ENCODE measurements at places on chromosomes 11 and 22.

GRCh38 chr22:25091458-25091857 lies 108.2 kb upstream of the CRYBB3 start:
- DNase-seq: no peak

GRCh38 chr11:88535916-88536547 lies 198.5 kb upstream of the CTSC start:
- no peak for DNase-seq

DNA sequence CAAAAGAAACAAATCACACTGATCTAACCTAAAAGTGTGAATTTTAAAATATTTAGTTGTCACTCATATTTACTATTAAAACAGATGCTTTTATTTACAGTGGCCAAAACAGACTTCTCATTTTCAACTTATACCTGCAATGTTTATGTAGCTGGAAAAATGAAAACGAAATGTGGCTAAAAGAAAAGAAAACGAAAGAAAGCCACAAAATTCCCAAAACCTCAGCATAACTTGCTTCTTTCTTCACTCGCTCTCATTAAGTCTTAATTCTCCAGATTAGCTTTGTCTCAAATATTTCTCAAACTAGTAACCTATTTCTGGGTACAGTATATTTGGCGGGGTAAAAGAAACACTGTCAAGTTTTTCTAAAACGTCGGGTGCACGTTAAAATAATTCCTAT lies 693 bp downstream of the CSTF3 start:
- DNase-seq: no peak

DNA sequence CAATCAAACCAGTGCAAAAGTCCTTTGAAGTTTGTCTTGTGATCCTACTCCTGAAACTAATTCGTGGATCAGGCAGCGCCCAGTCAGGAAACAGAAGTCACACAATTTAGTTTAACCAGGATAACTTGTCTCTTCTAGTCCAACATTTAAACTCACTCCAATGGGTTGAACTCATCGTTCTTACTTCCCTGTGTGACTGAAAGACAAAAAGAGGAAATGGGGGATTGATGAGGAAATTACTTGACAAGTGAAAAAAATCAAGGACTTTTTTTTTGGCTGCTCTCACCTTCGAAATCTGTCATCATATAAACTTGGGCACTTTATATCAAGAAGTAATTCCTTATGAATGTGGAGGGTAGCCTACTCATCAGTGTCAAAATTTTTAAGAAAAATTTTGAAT lies 78.4 kb downstream of the HSD17B12 start:
- DNase-seq: no peak

GRCh38 chr22:43666457-43666856 lies 145.6 kb downstream of the EFCAB6 start:
- DNase-seq: no peak

DNA sequence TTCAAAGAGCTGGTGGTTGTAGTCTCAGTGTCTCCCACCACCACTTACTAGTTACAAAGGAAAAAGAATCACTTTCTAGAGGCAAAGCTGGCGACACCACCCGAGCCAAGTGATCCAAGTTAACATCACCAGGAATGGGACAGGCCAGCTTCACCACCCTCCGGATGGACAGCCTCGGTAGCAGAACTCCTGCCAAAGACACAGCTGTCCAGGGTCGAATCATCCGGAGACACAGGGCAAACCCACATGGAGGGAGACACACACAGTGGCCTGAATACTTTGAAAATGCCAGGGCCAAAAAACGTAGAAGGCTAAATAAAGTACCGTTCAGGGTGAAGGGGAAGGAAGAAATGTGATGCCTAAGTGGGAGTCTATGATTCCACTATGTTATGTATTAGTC lies 33.1 kb downstream of the KCNQ1 start:
- DNase-seq: no peak

- DNase-seq: no peak
Observed at GRCh38 chr11:116123739-116124138, 619.5 kb upstream of the CADM1 start.

DNA sequence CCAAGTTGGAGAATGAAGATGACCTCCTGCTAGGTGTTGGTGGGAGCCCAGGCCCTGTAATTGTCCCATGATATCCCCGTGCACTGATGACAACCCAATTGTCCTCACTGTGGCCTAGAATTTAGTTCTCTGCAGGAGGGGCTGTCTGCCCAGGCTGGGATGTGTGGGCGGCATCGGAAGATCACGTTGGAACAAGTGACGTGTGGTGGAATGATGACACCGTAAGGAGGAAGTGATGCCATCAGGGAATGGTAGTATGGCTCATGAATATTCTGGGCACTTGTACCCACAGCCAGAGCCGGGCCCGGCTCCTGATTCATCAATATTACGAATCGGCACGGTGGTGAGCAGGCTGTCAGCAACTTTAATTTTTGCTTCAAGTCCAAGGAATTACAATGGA lies 111.6 kb downstream of the MIAT start:
- DNase-seq: no peak

DNA sequence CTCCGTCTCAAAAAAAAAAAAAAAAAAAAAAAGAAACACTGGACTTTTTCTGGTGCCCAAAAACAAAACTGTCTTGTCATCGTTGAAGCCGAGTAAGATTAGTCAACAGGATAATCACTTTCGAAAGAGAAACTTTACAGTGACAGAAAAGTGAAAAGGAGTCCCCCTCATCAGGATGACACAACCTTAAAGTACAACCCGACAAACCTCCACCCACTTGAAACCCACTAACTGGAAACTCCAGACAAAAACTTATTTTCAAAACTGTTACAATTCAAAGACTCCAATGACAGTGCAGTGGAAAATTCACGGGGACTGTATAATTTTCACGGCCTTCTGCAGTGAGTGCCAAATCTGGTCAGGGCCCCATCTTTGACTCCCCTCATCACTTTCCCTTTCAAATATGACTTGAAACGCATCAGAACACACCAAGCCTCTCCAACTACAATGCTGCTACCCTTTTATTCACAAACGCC lies 1.3 kb downstream of the DENND5A start:
- peak; percentile 58 for DNase-seq

GRCh38 chr11:12506404-12506921 lies 129.1 kb downstream of the PARVA start:
- DNase-seq: no peak

- DNase-seq: no peak
Observed at GRCh38 chr22:39429916-39430575, 26.8 kb upstream of the MGAT3 start.

GRCh38 chr11:350723-351255 lies 18.5 kb upstream of the B4GALNT4 start:
- DNase-seq: no peak

GRCh38 chr11:11505190-11505589 lies 116.6 kb downstream of the GALNT18 start:
- DNase-seq: no peak

DNA sequence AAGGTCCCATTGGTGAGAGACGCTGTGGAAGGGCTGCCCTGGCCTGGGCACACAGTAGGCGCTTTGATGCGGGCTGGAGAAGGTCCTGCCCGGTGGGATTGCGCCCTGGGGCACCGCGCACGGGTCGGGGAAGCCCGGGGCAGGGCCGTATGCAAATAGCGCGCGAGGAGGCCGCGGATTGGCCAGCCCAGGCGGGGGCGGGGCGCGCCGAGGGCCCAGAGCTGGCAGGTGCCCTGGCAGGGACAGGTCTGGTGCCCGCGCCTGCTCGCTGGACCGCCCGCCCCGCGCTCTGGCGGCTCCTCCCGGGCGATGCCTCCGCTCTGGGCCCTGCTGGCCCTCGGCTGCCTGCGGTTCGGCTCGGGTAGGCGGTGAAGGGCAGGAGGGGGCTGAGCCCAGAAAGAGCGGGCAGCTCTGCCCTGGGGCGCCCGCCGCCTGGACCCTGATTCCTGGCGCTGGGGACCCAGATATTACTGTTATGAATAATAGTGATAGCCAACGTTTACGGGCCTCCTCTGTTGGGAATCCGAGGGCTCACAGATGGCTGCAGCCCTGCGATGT lies at the start of gene UPK3A:
UPK3A (plus strand) TSS at position 245 of the 558 bp plus-strand sequence; CDS start at position 310, 65 bp downstream.
- peak; percentile 31 for DNase-seq

- DNase-seq: no peak
Observed at GRCh38 chr11:31786996-31787685, 24.0 kb downstream of the PAX6 start.

GRCh38 chr11:18726040-18726439 lies at the start of gene IGSF22:
IGSF22 (minus strand) TSS chr11:18726188; CDS start chr11:18724236, 1,952 bp downstream.
- no peak for DNase-seq

- no peak for DNase-seq
Observed at GRCh38 chr11:95267601-95268213, 36.7 kb upstream of the SESN3 start.

DNA sequence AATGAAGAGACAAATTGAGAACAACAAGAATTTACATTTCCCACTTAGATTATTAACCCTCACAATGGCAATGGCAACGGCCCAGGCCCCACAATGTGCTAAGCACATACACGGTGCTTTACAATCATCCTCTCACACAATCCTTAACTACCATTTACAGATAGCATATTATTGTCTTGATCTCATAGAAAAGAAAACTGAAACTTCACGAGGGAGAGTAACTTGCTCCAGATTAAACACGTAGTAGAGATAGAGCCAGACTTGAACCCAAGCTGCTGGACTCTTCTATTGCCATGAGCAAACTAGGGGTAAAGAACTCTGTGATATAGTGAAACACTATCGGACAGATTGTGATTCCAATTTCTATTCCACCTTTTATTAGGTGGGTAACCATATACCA lies 665.1 kb downstream of the DLG2 start:
- no peak for DNase-seq

DNA sequence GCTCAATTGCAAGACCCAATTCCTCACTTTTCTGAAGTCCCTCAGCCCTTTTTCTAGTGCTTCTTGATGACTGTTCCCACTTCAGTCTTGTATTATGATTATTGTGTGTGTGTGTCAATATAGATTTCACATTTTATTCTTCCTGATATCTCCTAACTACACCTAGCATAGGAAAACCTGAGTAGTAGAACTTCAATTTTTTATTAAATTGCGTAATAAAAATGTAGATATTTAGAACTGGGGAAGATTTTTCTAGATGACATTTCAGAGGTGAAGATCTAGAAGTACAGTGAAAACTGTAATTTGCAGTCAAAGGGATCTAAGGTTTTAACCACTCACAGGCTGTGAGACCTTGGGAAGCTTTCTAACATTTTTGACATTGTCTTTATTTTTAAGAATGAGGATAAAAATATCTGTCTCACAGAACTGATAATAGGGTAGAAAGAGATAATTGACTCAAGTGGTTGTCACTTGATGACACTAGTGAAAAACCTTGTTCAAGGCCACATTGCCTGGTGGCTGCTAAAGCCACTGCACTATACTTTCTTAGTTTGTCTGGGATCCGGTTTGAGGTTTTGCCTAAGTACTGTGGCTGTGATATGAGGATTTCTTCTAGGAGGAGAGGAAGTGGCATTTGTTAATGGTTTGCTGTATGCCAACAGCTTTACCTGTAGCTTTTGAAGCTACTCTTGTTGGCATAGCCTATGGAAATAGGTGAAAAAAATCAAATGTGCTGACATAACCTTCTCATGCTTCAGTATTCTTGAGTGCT lies 32.2 kb upstream of the SESN3 start:
- no peak for DNase-seq

GRCh38 chr11:30585125-30585891 lies 845 bp downstream of the MPPED2 start:
- no peak for DNase-seq

- no peak for DNase-seq
Observed at GRCh38 chr11:26949846-26950245, 44.1 kb upstream of the FIBIN start.

DNA sequence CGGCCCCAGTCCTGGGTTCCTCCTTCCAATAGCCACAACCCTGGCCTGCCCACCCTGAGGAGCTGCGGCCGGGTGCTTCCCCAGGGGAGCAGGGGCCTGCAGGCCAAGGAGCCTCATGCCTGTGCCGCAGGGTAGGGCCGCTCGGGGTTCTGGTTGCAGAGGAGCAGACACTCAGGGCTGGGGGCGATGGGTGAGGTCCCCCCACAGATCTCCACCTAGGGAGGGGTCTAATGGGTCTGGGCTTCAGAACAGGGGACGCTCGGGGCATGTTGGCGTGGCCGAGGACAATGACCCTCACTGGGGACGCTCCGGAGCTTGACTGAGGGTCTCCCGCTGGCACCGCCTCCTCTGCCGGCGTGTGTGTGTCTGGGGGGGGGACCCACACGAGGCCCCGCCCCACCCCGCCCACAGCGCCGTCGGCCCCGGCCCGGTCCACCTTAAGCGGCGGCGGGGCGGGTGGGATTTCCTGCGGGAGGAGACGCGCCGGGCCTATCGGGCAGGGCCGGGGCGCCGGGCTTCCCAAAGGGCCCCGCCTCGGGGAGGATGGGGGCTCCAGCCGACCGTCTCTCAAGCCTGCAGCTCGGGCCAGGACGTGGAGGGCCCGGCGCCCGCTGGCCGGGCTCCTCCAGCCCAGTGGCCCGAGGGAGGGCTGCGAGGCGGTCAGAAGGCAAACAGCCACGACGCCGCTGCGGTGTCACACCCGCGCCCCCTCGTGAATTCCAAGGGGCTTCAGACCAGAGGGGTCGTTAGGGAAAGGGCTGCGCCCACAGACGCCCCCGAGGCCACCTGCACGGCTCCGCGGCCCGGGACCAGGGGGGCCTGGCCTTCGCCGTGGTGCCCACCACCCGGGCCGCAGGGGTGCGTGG lies 640 bp upstream of the ZDHHC8 start:
- DNase-seq: peak; percentile 74

DNA sequence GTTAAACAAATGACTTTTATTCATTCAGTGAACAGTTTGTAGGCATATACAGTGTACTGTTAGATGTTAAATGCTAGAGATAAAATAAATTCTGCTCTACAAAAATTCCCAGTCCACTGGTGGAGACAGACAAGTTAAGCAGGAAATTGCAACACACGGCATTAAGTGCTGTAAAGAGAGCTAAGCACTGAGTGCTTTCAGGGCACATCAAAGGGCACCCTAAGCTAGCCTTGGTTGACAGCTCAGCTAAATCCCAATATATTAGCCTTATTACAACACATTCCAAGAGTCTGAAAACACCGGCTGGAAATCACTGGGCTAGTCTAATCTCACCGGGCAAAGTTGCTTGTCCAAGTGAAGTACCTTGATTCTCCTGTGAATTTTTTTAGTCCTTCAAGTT lies 55.1 kb downstream of the NOX4 start:
- no peak for DNase-seq

DNA sequence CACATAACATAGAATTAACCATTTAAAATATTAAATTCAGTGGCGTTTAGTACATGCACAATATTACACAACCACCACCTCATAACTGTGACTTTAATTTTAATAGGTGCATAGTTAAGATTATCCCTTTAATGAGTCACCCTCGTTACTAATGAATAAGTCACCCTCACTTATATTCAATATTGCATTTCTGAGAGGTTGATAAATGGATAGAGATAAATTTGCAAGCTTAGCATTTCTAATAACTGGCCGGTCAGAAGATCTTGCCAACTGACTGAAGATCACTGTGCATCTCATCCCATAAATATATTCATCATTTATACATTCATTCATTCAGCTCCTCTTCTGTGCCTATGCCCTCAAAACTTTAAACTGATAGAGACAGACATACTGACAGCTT lies 243.7 kb downstream of the TTC28 start:
- no peak for DNase-seq

GRCh38 chr11:110123003-110123402 lies 29.8 kb downstream of the ZC3H12C start:
- DNase-seq: no peak
